NB4 (cell line): ENCODE measurements at places on chromosomes 7 and 10.

DNA sequence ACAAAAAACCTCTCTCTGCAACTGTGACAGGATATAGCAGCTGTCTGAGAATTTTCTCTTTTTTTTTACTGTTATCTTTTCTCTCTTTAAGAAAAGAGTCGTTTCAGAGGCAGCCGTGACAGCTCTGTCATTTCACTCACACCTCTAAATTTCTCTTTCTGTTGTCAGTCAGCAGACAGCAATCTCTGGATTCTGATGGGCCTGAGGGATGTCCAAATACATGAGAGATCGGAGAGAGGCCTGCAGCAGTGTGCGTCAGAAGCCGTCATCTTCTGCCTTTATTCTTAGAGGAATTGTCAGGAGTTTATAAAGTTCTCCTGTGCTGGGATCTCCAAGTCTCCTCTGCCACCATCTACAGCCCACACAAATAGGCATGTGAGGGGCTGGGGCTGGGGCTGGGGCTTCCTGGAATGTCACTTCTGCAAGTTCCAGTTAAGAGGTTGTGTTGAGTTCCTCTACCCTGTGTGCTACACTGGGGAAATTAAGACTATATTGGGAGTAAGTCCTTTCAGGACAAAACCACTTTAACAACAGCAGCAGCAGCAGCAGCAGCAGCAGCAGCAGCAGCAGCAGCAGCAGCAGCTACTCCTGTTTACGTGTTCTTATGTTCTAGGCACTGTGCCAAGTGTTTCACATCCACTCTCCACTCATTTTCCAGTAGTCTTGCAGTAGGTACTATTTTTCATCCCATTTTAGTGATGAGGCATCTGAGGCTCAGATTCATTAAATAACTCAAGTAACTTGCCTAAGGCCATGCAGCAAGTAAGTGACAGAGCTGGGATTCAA, 541.3 kb downstream of the LRMDA start:
- no peak for DNase-seq

- peak; percentile 57 for DNase-seq
These were observed 51.6 kb downstream of the SMKR1 start for GRCh38 chr7:129553899-129554461.

- DNase-seq = no peak
These were observed 221.3 kb downstream of the PAXIP1 start for GRCh38 chr7:154781369-154782303.

DNA sequence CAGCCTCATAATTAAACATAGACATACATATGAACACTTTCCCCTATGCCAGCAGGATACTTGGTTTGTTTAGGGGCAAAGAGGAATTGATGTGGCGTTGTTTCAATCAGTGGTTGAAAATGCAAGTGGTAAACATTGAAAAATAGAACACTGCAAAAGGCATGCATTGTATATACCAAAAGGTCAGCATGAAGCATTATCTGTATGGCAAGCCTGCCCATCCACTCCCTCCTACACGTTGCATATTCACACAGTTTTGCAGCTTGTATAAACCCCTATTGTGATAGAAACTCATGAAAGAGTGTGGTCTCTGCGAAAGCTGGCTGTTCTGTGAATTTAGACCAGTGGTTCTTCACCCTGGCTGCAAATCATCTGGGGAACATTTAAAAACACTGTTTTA, 17.1 kb downstream of the CAV1 start:
- DNase-seq = no peak

DNA sequence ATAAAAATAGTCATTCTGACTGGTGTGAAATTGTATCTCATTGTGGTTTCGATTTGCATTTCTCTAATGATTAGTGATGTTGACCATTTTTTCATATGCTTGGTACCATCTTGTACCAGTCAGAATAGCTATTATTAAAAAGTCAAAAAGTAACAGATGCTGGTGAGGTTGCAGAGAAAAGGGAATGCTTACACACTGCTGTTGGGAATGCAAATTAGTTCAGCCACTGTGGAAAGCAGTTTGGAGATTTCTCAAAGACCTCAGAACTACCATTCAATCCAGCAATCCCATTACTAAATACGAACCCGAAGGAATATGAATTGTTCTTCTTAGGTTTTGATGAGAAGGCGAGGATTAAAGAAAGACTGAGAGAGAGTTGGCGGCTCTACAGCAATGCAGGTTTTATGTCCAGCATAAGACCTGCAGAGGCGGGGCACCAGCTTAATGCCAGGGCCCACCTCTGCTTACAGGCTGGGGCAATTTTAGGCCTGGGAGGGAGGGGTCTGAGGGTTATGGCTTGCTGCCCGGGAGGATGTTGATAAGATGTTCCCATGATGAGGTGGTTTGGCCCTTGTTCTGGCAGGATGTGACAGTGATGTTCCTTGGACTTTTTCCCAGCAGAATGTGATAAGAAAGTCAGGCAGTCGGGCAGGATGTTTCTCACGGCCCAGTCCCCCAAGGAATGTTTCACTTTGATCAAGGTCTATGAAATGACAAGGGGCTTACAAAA, 74.4 kb downstream of the MEST start:
- no peak for DNase-seq

DNA sequence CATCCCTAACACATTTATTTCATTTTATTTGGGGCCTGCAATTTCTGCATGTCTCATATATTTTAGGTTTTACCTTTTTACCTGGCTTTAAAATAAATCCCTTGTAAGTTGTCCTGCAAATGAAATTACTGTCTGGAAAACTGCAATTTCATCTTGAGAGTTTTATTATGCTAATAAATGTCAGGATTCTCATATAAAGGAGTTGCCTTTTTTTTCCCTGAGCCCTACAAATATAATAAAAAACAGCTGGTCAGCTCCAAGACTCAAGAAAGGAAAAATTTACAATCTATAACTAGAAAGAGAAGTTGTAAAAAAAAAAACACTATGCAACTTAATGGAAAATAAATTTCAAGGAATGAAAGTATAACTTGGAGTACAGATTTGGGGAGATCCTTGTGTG, 108.7 kb downstream of the SH2D4B start:
- no peak for DNase-seq

DNA sequence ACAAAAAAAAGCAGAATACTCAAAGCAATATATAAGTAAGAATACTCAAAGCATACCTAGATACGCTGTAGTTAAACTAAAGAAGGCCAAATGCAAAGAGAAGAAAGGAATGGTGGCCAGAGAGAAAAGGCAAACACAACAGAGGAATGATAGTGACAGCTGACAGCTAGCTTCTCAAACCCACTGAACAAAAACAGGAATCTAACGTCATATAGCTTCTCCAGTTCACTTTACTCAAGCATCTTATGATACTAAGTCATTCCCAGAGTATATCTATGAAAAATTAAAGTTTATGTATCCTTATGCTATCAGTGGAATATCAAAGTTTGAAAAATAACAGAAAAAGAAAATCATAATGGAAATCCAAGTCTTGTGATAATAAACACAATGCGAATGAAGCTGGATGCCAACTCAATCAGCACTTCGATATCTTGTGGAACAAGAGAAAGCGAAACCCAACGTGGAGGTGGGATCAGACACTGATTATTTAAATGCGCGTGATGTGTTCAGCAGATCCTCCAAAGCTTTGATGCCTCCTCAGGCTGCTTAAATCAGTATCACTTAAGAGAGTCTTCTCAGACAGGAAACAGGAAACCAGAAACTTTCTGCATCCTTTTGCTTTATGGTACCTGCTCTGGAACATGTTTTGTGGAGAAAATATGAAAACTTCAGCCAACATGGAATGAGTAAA, 102.8 kb downstream of the PIP4K2A start:
- no peak for DNase-seq

DNA sequence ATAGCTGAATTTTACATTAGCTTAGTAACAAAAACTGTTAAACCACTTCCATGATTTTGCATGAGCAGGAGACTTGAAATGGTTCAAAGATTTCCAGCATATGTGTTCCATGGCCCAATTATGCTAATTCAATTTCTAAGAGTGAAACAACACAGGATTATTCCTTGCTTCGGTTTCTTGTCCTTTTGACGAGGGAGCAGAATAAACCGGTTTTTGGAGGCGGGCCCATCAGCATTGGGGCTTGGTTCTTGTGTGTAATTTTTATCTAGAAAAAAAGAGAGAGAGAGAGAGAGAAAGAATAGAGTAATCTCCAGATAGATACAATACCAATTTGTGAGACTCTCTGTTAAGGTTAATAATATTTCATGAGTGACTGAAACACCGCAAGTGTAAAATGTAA, 159.5 kb upstream of the ETV1 start:
- DNase-seq = no peak

DNA sequence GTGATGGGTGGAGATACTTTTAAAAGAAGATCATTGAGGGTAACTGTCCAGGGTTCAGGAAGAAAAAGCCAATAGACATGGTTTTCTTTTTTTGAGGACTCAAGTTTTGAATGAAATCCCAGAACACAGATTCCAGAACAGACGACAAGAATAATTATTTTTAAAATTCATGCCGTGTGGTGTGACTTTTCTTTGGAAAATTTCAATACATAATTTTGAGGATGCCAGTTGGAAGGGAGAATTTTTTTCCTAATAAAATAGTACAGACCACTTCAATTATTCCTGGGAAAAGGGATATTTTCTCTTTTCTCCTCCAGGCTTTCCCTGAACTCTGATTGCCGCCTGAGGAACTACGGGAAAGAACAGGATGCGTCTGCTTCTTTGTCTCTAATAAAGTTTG, 951.4 kb downstream of the KCNMA1 start:
- DNase-seq = no peak

DNA sequence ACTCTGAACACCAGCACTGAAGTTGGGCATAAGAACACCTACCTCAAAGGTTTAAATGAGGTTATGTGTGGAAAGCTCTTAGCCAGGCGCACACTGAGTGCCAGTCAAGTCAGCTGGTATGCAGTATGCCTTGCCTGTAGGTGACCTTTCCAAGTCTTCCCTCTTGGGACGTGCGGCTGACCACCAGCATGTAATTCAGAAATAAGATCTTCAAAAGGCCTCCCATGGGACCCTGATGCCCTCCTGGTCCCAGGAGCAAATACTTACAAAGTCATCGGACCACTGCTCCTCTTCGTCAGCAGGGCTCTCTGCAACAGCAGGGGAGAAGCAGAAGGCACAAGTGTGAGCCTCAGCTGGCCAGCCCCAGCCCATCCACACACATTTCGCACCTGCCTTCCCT, 40.8 kb downstream of the BLNK start:
- no peak for DNase-seq

GRCh38 chr10:71694567-71694968, 25.0 kb downstream of the C10orf105 start:
- DNase-seq = peak; percentile 97

GRCh38 chr10:42974693-42975002, 102.2 kb upstream of the RET start:
- no peak for DNase-seq

- no peak for DNase-seq
These were observed 78.8 kb upstream of the VOPP1 start for GRCh38 chr7:55651057-55651456.

- no peak for DNase-seq
These were observed 315.1 kb downstream of the TNS3 start for GRCh38 chr7:47266799-47267198.

GRCh38 chr10:96339956-96340904, 18.6 kb downstream of the OPALIN start:
- DNase-seq = peak; percentile 78

GRCh38 chr10:6701289-6701688, 121.2 kb upstream of the PRKCQ start:
- DNase-seq = peak; percentile 8

DNA sequence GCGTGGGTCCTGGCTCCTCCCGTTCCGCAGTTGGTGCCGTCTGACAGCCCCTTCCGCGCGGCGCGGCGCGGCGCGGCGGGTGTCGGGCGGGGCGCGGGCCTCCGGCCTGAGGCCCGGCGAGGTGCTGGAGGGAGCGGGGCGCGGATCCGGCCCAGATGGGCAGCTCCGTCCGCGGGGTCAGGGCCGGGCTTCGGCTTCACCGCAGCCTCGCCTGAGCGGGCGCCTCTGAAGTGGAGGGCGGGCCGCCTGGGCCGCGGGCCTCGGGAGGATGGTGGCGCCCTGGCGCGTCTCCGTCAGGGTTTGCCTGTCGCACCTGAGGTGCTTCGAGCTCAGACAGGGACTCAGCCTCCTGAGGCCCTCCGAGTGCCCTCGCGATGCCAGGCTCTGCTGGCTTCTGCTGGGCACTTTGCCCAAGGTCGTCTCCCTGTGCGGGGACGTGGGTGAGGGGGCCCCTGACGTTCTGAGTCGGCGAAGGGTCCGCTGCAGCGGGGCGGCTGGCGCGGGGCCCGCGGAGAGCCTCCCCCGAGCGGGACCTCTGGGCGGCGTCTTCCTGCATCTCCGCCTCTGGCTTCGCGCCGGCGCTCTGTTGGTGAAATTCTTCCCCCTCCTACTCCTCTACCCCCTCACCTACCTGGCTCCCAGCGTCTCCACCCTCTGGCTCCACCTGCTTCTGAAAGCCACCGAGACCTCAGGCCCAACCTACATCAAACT, 473 bp downstream of the ADCK2 start:
- DNase-seq = peak; percentile 48

DNA sequence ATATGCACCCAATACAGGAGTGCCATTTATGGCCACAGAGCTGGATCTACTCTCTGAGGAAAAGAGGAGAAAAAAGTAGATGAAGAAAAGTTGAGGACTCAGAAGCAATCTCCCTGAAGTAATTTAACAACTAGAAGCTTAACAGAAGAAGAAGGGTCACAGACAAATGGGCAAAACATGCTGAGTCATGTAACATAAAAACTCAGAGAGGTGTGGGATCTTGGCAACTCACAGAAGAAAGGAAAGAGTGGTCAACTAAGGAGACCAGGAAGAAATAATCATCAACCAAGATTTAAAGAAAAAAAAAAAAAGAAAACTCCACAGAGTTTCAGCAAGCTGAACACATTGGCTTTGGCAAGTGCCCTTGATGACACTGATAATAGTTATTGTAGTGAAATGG, 51.8 kb upstream of the BET1 start:
- DNase-seq = no peak

- no peak for DNase-seq
These were observed 177.5 kb downstream of the RELN start for GRCh38 chr7:103811997-103812396.

DNA sequence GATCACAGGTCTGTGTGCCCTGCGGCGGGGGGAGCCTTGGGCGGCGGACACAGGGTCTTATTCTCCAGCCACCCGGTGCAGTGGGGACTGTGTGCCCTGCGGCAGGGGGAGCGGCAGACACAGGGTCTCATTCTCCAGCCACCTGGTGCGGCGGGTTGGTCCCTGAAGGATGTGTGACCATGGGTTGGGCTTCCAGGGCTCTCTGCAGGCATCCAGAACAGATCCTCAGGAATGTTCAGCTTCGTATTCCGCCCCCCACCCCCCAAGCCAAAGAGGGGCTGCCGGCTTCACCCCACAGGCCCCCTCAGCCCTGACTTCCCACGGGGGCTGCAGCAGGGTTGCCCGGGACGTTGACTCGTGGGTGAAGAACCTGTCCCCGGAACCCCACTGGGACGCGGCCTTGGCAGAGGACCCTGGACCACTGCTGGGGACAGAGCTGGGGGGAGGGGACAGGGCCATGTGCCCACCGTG, 154.5 kb upstream of the PPP2R2D start:
- DNase-seq = no peak

- DNase-seq = no peak
These were observed 655.6 kb downstream of the SORCS1 start for GRCh38 chr10:106508950-106509349.

- no peak for DNase-seq
These were observed 216.8 kb downstream of the PTEN start for GRCh38 chr10:88080213-88080612.

- DNase-seq = peak; percentile 66
These were observed 1.8 kb downstream of the HNRNPF start for GRCh38 chr10:43407148-43407575.
